ENCODE measurements at places on chromosomes 5 and 9.
A peak's percentile ranks its signal among the peaks of the same experiment; 100 is the strongest.

DNA sequence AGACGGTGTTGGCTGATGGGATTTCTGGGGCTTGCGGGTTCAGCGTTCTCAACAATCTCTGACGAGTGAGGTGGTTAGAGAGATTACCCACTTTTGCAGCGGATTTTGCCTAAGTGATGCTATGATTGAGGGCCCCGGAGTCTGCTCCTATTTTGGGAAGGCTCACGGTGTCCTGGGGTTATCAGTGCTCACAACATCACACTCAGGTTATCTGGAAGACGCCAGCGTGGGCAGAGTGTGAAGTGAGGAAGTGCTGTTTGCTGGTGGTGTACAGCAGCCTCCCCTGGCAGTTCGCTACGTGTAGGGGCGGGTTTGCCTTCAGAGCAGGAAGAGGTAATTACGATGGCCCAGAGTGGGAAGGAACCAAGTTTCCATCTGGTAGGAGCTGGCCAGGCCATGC is 341.2 kb upstream of the IRX2 start:
- no peak for DNase-seq

DNA sequence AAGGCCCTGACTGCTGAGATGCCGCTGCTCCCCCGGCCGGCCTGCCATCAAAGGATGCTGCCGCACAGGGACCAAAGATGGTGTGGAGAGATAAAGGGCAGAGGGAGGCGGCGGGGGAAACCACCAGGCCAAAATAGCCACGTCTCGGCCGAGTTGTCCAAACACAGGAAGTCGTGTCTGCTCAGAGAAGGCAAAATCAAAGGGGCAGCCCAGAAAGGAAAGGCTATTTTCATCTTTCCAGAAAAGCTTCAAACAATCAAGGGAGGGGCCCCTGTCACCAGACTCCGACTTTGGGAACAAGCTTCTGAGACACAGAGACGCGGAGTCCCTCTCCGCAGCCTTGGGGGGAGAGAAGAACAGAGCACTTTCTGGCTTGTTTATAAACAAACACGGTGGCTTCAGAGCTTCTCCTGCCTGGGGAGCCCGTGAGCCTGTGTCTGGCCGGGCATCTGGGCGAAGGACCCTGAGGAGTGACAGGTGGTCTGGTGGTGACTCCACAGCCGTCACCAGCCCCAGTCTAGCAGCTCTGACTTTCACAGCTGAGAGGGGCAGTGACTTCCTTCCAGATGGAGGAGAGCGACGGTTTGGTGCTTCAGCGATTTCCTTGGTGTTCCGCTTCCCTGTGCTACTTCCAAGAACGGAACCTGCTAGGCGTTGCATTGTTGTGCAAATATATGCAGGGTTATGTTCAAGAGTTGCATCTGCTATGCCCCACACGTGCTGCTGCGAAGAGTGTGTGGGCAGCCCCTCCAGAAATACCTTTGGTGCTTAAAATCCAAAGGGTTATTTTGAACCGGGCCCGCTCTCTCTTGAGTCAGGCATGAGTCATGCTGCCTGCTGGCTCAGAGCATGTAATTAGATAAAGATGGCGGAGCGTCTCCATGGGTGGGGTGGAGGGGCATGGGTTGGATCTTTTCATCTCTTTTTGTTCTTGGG is 24.0 kb downstream of the ADAMTSL2 start:
- DNase-seq, result peak; percentile 20

GRCh38 chr9:4197548-4197947 is 102.3 kb downstream of the GLIS3 start:
- peak; percentile 2 for DNase-seq

DNA sequence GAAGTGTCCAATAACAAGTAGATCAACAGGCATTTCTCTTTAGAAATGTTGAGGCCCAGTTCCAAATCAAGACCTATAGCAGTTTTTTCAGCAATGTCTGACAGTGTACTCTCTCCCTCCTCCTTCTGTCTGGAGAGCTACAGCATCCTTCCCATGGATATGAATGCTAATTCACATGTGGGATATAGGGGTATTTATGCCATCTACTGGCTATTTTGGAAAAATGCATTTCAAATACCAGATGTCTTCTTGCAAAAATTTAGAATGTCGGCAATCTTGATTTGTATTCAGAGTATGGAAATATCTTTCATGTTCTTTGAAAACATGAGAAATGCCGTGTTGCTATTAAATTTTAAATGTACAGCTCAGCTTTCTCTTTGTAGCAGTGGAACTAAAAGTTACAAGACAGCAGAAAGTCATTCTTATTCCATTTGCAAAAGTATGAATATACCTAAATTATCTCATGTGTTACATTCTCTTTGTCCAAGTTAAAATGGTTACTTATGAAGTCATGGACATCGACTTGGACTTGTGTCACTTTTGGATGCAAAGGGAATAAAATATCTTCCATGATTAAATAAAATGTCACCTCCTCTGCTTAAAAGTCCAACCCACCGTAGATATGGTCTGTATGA is 647.8 kb downstream of the TAF11L14 start:
- DNase-seq, result no peak

DNA sequence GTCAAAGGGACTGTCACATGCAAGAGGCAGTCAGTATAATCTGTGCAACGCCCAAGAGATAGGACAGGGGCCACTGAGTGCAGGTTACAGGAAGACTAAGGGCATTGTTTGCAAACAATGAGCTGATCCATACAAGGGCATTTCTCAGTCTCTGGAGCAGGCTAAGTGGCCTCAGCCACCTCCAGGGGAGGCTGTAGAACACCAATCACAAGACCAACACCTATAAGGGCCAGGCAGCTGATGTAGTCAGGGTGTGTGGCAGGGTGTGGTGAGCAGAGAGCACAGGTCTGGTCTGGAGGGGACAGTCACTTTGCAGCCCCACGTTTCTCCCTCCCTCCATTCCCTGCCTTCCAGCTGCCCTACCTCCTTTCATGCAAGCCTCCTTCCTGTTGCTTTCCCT is 83.2 kb upstream of the ADRA1B start:
- no peak for DNase-seq

DNA sequence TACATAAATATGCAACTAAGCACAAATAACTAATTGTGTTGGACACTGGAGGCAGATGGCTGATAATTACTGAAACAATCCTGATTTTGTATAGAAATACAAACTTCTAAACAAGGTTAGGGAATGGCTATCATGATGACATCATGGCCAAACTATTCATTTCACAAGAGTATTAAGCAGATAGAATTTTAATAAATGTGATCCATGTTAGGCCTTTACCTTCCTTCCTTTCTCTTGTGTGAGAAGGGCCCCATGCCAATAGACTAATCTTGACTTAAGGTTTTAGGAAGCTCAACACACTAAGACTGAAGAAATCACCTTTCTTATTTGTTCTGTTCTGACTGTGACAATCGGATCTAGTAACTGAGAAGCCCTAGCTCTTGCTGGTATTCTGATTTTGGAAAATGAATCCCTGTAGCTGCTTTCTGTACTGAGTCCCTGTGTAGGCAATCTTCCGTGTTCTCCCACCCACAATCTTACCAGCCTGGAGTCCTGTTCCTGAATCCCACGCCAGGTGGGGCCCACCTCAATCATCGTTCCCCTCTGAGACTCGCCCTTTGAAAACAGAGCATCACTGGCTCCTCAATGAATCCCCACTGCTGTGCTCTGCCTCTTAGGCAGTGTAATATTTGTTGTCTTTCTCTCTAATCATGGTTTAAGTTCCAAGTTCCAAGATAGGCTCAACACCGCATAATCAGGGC is 168.7 kb upstream of the GNA14 start:
- DNase-seq, result no peak

DNA sequence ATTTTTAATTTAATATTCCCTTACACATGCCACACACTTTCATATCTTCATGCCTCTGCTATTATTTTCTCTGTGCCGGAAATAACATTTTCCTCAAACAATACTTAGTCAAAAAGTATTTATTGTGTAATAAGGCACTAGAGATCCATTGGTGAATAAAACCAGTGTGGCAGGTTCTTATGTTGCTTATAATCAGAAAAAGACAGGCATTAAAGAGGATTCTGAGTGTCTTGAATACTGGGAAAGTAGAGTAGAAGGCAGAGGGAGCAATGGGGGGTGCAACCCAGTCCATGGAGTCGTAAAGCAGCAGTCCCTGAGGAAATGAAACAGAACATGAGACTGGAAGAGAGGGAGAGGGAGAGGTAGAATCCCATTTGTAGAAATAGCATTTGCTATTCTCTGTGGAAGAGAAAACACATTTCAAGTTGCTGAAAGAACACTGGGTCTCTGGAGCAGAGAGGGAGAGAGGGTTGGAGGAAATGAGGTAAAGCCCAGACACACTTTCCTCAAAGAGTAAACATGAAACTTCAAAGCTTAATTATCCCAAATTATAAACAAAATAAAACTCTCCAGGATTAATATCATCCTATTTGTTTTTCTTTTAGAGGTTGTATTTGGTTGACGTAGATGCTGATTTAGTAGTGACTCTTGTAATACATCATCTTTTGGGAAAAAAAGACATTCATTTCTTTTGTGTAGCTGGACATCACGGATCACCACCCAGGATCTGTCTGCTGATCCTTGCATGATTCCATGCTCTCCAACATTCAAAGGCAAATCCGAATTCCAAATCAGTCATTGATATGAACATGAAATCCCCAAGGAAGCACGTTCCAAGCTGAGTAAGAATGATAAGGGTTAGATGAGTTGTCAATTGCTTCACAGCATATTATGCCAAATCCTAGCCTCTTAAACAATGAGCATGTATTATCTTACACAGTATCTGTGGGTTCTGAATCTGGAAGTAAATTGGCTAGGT is 37.4 kb upstream of the GRAMD2B start:
- DNase-seq, result no peak

GRCh38 chr9:125360601-125361000 is 99.0 kb downstream of the GAPVD1 start:
- DNase-seq, result no peak

DNA sequence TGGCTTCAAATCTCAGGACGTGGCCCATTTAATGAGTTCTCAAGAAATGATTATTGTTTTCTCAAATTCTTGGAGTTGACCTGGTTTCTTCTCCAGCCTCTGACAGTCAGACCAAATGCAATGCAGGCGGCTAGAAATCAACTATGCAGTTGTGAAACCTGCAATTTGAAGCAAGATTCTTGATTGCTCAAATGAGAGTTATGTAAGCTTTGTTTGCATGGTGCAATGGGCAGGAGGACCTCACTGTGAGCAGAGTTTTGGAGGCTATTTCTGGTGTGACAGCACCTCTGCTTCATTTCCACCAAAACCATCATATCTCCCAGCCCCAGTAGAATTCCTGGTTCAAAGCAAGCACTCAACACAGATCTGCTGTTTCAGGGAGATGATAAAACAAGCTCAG is 500.0 kb upstream of the KLF4 start:
- no peak for DNase-seq

DNA sequence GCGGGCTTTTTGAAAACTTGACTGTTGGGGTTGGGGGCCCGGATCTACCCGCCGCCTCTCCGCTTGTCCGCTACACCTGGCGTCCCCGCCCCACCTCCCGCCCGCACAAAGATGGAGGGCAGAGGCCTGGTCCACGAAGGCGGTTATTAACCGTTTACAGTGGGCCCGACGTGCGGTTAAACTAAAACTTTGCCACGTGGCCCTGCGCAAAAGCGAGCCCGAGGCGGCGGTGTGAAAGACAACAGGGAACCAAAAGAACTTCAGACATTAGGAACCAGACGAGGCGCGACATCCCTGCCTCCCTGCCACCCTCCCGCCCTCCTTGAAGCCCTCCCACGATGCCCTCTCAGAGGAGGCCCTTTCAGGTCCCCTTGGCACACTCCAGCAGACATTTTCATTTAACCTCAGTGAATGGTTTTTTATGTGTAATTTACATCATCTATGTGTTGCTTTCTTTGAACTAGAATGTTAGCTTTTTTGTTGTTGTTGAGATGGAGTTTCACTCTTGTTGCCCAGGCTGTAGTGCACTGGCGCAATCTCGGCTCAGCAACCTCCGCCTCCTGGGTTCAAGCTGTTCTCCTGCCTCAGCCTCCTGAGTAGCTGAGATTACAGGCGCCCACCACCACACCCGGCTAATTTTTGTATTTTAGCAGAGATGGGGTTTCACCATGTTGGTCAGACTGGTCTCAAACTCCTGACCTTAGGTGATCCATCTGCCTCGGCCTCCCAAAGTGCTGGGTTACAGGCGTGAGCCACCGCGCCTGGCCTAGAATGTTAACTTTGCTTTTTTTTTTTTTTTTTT is 999 bp upstream of the HNRNPA0 start:
- DNase-seq, result no peak

- DNase-seq, result no peak
Measured at GRCh38 chr5:55817030-55817429, 34.1 kb upstream of the IL31RA start.

DNA sequence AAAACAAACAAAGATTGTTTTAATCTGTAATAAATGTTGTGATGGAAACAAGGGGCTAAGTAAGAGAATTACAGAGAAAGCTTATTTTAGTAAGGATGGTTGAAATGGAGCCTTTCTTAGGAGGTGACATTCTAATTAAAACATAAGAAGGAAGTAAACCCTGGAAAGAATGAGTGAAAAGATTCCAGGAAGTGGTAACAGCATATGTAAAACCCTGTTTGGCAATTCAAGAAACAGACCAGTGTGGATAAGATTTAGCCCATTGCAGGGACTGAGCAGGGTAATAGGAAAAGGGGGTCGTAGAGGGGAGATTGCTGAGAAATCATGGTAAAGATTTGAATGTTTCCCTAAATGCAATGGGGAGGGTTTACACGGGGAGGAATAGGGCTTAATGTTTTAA is 21.6 kb upstream of the PIP5K1B start:
- no peak for DNase-seq

DNA sequence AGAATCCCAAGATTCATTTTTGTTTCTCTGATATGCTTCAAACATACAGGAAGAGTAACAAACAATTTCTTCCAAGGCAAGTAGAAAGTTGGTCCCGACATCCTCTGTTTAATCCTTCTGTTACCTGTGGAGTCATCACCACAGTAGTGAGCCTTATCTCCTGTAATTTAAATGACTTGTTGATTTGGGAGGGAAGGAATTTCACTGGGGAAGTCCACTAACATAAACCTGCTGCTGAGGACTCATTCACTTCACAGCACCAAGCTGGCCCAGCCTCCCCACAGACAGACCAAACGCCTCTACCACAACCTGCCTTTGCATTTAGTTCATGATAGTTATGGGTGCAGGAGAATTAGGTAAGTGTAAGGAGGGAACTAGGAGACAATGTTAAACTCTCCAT is 63.2 kb downstream of the PRKACG start:
- DNase-seq, result no peak

GRCh38 chr9:91483835-91484234 is 60.2 kb upstream of the NFIL3 start:
- no peak for DNase-seq

- DNase-seq, result no peak
Measured at GRCh38 chr9:22129133-22129532, 120.0 kb upstream of the CDKN2B start.

GRCh38 chr5:158317507-158317906 is 458.6 kb upstream of the CLINT1 start:
- no peak for DNase-seq

- DNase-seq, result no peak
Measured at GRCh38 chr9:93081931-93082330, 14.1 kb upstream of the CARD19 start.

GRCh38 chr5:87430863-87431457 is 18.2 kb upstream of the CCNH start:
- no peak for DNase-seq

DNA sequence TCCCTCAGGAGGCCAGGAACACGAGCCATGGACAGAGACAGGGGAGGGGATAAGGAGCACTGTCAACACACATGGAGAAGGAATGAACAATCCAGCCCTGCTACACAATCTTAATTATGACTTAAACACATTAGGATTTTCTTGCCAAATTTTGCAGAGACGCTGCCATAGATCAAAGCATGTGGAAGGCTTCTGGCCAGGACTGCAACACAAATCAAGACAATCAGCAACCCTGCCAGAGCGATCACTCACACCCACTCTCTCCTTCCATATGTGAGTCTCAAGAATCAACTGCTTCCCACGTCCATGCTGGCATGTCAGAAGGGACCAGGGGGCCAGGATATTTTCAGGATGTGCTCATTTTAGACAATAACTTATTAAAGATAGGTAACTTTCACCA is 85.6 kb downstream of the ROR2 start:
- no peak for DNase-seq
